ENCODE measurements at places on chromosomes 7 and 10.

DNA sequence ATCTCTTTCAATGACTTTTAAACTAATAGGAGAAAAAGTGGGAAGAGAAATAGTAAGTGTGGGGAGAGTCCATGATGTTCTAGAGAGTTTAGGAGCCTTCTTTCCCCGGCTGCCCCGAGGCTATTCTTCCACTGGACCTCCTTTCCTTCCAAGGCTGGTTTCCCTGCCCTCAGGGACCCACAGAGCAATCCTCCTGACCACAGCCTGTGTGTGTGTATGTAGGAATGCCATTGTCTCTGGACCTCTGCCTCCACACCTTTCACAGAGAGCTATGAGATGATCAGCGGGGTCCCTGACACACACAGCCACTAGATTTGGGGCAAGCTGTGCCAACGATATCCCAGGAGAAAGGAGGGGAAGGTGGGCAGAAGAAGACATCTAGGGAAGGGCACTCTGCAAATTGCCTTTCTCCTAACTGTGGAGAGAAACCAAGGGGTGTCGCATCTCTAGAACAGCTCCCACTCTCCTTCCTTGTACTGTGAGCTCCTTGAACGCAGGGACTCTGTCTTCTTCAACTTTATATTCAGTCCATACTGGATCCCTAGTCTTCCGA is 13.3 kb upstream of the CHCHD3 start:
- no peak for DNase-seq

DNA sequence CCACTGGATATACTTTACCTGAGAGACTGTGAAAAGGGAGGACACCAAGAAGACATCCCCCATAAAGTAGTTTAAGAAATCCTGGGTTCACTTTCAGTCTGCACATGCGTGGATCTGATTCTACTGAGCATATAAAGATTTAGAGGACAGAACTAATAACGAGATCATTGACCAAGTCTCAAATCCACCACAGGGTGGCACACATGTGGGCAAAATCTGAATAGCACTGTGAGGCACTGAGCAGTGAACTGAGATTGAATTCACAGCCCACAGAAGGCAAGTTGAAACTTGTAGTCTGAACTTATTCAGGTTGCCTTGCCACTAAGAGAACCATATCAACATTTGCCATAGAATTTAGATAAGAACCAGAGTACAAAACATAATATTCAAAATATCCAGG is 818.6 kb downstream of the GRID1 start:
- DNase-seq = no peak

- no peak for DNase-seq
Observed at GRCh38 chr7:98058186-98058585, 48.5 kb upstream of the LMTK2 start.

DNA sequence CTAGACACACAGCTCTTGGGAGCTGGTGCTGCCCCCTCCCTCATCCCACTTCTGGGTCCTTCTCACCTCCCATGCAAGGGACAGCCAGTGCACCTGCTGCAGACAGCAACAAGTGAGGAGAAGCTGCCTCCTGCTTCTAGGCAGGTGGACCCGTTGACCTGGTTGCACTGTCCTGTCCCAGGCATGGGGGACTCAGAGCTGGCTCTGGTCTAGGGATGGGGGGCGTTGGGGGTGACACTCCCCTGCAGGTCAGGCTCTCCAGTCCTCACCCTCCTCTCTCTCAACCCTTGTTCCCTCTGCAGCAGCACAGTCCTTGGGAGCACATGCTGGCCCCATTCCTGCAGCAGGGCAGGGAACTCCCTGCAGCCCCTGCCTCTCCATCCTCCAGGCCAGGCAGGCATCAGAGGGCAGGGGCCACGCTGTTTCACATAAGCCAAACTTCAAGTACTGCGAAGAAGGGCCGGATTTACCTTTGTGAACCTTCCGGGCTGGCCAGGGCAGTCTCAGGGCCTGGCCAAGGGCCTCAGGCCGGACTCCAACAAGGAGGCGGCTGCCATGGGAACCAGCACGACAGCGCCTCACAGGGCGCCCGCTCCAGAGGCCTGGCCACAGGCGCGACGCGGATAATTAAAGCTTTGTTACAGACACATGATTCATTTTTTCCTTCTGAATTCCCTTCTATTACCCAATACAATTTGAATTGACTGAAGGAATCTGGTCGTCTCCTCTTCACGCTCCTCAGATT is 48.5 kb downstream of the RASGEF1A start:
- DNase-seq = no peak
